ENCODE measurements at places on chromosomes 12 and 14.
A peak's percentile ranks its signal among the peaks of the same experiment; 100 is the strongest.

GRCh38 chr12:25713264-25713663 lies 160.2 kb upstream of the LMNTD1 start:
- no peak for DNase-seq

DNA sequence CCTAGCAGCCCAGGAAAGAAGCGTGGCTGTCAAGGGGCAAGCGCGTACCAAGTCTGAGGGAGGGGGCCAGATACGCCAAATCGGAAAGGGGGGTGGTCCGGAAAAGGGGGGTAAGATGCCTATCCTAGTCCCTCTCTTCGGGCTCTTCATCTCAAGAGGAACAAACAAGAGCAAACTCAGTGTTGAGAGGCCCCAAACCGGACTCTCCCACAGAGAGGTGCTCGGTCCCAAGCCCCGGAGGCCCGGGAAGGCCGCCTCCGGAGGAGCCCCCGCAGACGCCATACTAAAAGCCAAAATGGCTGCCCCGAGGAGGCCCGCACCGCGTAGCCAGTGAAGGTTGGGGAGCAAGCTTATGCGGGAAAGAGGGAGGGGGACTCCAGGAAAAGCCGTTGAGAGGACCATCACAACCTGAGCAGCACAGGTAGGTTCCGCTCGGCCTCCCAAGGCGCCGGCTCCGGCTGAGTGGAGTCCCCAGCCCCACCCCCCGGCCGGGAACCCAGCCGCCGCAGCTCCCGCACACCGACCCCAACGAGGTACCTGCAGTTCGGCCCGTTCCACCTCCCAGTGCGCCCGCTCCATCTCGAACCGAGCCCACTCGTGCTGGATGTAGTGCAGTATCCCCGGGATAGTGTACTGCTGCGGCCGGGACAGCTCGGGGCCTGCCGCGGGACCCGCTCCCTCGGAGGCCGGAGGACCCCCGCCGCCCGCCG lies at the start of gene AP4S1:
Gene AP4S1, plus strand, starts transcription at position 283 of the 710 bp plus-strand sequence. CDS start 40,548 bp downstream, outside the sequence.
- DNase-seq: peak; percentile 48

DNA sequence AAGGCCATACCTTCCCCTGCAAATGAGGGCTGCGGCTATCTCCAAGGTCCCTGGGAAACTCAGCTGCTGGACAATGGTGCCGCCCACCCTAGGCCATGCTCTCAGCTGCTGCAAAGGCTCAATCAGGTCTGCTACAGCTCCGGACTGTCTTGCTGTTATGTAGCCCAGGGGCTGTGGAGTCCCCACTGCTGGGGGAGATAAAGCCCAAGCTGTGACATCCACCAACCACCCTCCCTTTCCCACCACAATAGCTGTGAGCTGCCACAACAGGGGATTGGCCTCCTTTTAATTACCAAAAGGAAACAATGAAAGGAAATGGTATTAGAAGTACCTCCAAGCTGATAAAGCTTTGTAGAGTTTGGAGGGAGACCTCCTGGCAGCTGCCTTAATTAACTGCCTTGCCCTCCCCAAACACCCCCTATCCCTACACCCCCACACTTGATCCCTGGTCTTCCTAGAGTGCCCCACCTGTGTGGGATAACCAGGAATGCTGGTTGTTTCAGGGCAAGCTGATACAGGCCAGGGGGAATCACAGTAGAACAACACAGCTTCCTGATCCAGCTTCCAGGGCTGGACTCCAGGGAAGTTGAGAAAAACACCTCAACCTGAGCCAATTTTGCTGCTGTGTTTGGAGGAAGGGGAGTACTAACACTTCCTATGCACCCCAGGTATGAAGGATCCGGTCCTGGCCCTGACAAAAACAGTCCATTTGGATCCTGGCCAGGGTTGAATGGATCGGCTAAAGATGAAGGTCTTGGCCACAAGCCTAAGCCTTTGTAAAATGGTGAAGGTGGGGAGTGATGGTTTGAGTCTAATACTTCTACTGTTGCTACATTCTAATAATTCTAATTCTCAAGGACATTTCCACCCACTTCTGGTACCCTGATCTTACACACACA lies at the start of gene VWF:
Gene VWF, minus strand, starts transcription at position 260 of the 899 bp plus-strand sequence. CDS start 1,474 bp downstream, outside the sequence.
- DNase-seq: no peak

DNA sequence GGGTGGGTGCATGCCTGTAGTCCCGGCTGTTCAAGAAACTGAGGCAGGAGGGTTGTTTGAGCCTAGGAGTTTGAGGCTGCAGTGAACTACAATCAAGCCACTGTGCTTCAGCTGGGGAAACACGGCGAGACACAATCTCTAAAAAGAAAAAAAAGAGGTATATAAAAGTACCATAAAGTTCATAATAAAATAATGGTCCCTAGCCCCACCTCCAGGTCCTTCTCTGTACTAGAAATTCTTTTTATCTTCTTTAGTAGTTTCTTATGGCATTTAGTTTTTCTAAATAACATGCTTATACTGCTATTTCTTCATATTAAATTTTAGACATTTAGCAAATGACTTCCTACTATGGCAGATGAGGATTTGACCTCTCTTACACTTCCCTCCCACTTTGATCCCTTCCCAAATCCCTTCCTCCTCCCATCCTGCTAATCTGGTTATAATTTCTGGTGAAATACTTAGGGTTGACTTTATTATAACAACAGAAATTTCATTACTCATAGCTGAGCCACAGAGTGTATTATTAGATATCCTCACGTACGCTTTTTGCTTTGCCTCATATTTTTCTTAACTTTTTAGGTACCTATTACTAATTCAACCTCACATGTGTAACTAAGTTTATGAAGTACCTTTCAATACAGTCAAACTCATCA lies 94.7 kb downstream of the SLC41A2 start:
- DNase-seq: no peak

DNA sequence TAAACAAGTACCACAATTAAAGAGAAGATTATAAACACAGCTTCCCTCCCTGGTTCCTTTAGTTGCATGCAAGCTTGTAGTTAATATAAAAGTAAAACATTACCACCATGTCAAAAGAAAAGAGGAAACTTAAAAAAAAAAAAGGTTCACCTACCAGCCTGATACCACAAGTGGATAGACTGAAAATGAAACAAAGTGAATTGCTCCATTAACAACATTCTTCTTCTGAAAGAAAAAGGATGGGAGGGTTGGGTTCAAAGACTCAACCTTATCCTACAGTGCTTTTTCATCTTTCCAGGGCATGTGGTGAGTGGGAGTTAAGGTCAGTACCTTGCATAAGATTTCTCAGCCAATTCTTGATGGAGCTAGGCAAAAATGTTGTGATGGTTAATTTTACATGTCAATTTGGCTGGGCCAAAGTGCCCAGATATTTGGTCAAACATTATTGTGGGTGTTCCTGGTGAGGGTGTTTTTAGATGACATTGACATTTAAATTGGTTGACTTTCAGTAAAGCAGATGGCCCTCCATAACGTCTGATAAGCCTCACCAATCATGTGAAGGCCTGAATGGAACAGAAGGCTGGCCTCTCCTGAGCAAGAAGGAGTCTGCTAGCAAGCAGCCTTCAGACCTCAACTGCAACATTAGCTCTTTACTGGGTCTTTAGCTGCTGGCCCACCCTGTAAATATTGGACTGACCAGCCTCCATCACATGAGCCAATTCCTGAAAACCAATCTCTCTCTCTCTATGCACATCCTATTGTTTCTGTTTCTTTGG lies 28.8 kb downstream of the VCPKMT start:
- DNase-seq: no peak

DNA sequence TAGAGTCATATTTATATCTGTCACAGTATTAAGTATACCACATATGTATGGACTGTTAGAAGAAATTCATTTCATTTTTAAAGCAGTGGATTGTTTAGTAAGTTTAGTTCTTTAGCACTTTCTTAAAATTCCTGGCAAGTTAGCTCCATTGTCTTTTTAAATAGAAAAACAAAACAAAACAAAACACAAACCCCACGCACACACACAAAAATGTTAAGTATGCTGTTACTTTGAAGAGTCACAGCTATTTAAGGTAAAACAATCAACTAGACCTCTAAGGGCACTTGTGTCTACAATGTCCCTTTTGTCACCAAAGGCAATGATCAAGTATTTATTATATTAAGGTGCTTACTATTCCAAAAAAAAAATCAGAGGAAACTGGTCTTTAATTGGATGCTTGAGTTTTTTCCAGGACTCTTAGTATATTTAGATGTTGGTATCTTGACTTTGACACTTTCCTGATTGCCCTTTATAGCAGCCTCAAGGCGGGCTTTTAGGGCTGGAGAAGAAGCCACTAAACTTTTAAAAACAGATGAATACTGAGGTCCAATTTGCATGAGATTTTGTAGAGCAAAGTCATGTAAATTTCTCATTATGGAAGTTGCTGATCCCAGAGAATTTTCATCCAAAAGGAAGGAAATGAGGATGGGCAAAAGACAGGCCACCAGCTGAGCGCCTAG lies 85.5 kb upstream of the HECTD1 start:
- DNase-seq: no peak

DNA sequence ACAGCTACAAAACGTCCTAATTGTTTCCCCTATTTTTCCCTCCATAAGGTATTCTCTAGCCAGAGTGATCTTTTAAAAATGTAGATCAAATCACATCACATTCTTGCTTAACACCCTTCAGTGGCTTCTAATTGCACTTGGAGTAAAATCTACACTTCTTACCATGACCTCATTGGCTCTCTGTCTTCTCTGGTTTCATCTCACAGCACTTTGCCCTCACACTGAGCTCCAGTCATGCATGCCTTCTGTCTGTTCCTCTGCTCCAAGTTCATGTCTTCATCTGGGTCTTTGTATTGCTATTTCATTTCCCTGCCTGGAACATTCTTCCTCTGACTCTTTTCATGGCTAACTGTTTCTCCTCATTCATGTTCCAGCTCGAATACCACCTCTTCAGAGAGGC lies 220.4 kb upstream of the GARIN6 start:
- no peak for DNase-seq

DNA sequence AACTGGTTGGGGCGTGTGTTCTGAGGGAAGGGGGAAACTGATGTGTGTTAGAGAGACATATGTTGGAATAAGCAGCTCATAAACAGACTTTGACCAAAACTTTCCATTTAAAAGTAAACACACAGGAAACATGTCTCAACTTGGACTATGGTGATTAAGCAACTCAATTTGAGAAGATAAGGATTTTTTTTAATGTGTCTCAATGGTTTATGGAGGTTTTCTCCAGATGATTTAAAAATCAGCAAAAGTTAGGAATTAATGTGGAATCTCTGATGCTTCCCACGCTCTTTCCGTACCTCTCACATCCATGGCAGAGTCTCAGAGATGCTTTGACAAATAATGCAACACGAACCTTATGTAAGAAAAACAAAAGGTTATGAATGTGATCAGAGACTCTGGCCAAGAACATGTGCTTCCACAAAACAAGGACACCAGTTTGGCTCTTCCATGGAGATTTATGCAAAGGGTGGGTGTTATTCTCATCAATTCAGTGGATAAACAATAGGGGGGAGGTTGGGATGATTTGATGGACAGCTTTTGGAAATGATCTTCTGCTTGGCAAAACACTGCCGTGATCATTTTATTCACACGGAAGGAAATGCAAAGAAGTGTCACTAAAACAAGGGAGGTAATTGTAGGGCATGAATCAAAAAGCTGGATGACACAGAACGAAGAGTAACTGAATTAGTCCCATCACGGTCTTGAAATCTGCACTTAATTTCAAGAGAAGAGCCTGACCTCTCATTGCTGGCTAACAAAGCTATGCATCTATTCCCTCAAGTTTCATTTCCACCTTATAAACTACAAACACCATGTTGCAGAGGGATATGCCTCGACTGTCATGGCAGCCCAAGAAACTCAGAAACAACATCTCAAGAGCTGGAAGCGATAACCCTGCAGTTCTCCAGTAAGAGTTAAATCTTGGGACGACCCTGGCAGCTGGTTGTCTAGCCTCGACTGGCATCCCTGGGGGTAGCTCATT lies 76.5 kb downstream of the FOXN3 start:
- no peak for DNase-seq

- DNase-seq: no peak
Observed at GRCh38 chr14:24941719-24942118, 108.2 kb downstream of the STXBP6 start.

- DNase-seq: no peak
Observed at GRCh38 chr14:51308866-51309265, 68.8 kb downstream of the TMX1 start.

GRCh38 chr14:73754911-73755360 lies 40.8 kb upstream of the PNMA1 start:
- no peak for DNase-seq

GRCh38 chr12:28286352-28286751 lies 96.1 kb downstream of the CCDC91 start:
- DNase-seq: no peak

GRCh38 chr14:95255487-95255886 lies 64.2 kb downstream of the CLMN start:
- DNase-seq: peak; percentile 53

DNA sequence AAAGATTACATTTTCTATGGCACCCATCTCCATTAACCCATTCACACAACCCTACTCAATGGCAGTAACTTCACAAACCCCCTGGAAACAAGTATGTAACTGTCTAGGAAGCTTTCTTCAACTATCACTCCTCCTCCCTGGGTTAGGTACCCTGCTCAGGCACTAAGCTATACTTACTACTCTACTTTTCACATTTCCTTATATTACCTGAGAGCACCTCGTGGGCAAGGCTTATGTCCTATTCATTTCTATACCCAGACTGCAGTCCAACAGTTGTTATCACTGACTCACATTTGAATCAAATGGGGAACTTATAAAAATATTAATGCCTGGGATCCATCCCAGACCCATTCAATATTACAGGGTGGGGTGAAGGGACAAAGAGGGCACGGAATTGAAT lies 4.6 kb downstream of the PAWR start:
- DNase-seq: no peak

DNA sequence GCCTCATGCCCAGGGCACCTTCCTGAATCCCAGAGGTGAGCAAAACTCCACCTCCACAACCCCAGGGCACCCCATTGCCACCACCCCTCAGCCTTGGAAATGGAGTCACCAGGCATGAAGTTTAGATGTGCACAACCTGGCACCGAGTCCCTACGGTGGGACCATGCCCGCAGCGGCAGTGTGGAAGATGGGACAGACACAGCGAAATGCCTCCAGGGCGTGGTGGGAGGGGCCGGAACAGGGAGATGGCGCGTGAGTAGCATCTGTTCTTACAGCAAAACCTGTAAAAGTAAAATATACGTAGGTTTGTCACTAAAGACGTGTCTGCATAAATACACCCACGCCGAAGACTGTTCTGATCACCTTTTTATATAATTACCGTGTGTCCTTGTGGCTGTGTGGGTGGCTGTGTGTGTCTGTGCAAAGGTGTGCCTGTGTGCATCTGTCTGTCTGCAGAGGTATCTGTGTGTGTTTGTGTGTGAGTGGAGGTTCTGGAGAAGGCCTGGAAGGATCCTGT lies 17.4 kb upstream of the DEGS2 start:
- no peak for DNase-seq

DNA sequence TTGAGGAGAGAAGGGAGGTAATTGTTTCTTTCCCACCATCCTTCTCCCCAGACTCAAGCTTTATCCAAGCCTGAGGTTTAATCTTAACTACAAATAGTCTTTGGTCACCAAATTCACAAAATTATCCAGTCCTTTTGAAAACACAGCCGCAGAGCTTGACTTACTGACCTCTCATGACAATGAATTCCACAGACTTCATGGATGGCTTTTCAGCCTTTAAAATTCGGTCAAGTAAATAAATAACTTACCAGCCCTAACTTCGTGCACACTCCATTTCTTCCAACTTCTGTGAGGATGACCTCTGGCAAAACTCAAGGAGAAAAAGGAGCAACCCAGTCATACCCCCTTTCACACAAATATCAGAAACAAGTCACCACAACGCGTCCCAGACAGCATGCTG lies 137.0 kb upstream of the CDKN3 start:
- no peak for DNase-seq

All from HEK293T (cell line).